ENCODE measurements at places on chromosomes 7 and 10.

DNA sequence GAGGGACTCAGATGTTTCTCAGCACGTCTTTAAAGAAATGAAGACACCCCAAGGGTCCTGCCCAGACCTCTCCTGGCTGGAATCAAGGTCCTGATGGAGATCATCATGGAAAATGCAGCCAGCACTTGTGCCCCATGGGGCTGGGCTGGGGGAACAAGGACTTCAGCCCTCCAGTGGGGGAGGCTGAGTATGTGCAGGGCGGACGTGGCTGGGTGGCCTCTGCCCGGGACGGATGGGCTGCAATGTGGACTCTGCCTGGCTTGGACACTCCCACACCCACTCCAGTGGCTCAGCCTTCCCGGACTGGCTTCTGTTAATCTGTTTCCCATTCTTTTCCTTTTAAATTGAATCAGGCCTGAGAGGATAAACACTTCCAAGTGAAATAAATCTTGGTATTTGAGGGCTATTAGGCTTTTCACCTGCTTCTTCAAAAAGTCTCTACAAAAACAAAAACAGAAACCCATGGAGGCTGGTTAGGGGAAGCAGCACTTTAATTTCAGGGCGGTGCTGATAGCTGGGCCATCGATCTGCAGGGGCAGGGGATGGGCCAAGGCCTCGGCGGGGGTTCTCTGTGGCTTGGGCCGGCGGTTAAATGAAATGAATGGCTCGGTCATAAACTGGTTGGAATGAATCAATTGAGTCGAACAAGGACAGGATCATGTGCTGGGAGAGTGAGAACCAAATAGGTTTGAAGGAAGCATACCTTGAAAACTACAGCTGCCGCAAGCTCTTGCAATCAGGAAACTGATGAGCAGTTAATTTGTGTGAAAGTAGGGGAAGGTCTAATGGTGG, 51.4 kb downstream of the ADARB2 start:
- DNase-seq = no peak

DNA sequence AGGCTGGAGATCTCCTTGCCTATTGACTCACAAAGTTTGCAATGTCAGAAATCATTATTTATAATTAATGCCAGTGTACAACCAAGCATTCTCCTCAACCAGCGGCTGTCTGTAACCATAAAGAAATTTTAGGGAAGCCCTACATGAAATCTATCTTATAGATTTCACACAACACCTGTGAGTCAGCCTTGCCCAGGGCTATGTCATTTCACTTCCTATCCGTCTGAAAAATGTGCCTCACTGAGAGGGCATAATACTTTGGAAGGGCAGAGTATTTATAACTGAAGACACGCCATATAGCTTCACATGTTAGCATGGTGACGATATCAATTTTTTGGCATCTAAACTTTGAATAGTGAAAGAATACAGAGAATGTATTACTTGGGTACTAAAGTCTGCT, 296.6 kb upstream of the ETV1 start:
- DNase-seq = no peak

GRCh38 chr7:7653593-7654187, 13.1 kb downstream of the UMAD1 start:
- peak; percentile 15 for DNase-seq

DNA sequence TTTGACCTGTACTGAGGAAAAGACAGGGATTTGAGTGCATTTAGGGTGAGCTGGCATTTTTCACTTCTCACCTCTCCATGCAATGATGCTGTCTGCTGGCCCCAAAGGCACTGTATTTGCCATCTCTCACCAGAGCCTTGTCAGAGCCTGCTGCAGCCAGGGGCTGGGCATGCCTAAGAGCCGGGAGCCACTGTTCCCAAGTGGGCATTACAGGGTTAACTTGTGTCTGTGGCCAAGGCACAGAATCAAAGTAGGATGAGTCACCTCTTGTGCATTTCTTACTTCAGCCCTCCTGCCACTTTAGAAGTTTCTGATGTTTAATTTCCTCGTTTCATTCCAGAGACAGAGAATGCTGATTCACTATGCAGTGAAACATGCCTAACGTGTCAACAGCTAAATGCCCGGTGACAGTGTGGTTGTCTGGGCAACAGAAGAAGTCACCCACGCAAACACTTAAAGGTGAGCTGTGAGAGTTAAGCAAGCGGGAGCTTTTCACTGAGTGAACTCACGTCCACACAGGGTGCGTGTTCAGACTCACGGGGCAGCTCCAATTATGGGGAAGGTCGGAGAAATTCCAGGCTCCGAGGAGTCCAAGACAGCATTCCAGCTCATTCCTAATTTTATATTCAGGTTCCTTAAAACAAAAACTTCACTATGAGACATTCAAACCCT, 57.1 kb upstream of the IGFBP3 start:
- DNase-seq = peak; percentile 88

DNA sequence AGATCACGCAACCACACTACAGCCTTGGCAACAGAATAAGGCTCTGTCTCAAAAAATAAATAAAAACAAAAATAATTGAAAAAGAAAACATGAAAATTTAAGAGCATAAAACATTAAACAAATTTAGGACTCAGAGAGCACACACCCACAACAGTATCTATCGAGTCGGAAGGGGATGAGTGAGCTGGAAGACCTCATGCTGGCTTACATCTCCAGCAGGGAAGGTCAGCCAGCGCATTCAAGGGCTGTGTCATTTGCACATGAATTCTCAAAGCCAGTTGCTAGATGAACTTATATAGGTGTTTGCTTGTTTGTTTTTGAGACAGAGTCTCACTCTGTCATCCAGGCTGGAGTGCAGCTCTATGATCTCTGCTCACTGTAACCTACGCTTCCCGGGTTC, 50.3 kb downstream of the SRRM3 start:
- DNase-seq = no peak

GRCh38 chr10:129949891-129950291, 14.2 kb downstream of the EBF3 start:
- no peak for DNase-seq

DNA sequence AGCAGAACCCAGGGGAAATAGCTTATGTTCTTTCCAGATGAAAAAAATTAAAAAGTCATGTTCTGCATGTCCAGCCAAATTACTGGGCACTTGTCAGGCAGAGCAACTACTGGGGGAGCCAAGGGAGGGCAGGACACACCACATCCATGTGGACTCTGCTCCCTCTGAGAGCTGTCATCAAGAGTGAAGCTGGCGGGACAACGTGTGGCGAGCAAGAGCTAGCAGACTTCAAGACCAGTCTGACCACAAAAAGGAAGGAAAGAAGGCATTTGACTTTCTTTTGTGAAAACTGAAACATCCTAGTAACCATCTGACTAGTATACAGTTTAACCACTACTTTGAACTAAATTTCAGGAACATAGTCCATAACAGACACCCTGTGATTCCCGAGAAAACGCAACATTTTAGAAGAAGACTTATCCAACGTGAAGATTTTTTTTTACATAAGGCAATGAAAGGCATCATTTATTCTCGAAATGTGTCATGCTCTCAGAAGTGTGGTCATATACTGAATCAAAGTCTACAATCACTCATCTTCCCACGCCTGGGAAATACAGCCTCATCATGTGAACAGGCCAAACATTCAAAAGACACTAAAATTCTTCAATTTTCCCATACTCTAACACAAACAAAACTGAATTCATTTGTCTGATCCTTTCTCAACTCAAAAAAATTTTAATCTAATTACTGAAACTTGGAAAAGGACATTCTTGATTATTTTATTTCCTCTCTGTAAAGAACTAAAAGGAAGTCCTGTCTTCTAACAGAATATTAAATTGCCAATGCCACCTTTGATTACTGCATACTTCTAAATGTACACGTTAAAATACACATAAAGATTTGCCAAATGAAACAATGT, 15.5 kb downstream of the CYTH3 start:
- DNase-seq = peak; percentile 74

DNA sequence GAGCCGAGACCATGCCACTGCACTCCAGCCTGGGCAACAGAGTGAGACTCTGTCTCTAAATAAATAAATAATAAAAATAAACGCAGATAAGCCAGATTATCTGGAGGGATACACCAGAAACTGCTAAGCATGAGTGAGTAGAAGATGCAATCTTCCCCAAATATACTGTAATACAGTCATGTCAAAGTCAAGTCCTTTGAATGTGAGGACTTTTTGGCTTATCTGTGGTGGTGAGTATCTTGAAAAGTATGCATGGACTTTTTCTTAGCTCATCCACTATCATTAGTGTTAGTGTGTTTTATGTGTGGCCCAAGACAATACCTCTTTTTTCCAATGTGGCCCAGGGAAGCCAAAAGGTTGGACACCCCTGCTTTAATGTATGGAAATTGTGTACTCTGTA, 44.7 kb upstream of the PITRM1 start:
- peak; percentile 72 for DNase-seq

GRCh38 chr7:919114-919442, 35.4 kb downstream of the ADAP1 start:
- no peak for DNase-seq

- DNase-seq = no peak
These were observed 6.5 kb upstream of the TET1 start for GRCh38 chr10:68553599-68553998.

DNA sequence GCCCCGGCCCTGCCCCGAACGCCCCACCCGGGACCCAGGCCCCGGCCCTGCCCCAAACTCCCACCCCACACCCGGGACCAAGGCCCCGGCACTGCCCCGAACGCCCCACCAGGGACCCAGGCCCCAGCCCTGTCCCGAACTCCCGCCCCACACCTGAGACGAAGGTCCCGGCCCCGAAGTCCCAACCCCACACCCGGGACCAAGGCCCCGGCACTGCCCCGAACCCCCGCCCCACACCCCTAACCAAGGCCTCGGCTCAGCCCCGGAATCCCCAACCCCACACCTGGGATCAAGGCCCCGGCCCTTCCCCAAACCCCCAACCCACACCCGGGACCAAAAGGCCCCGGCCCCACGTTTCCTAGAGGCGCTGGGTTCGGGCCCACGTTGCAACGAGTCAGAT, 1.1 kb upstream of the LARP4B start:
- no peak for DNase-seq

GRCh38 chr7:131657881-131658280, 101.5 kb upstream of the PODXL start:
- DNase-seq = no peak

DNA sequence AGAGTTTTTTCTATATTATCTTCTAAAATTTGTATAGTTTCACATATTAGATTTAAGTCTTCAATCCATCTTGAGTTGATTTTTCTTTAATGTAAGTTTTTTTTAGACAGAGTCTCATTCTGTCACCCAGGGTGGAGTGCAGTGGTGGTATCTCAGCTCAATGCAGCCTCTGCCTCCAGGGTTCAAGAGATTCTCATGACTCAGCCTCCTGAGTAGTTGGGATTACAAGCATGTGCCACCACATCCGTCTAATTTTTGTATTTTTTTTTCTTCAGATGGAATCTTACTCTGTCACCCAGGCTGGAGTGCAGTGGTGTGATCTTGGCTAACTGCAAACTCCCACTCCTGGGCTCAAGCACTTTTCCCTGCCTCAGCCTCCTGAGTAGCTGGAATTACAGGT, 143.4 kb upstream of the ZNF92 start:
- no peak for DNase-seq

DNA sequence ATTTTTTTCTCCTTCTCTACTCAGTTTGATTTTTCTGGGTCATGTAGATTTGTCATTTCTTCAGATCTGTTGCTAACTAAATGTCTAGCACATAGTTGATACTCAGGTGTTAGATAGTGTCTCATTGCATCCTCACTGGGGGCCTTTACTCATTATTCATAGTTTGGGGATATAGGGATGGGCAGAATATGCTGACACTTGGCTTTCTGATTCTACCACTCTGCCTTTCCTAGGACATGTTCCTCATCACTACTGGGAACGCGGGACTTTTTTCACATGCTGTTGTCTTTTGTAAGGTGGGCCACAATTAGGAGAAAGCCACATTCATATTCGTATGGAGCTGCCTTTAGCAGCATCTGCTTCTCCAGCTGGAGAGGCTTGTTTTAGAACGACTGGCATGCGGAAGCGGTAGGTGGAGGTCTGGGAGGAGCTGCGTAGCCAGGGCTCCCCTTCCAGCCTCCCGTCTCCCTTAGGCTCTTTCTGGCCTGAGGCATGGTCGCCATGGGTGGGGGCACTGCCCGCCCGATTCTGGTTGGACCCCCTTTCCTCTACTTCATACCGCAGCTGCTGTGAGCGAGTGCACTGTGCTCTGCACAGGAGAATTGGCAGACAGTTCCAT, 78.8 kb downstream of the SND1 start:
- DNase-seq = no peak

DNA sequence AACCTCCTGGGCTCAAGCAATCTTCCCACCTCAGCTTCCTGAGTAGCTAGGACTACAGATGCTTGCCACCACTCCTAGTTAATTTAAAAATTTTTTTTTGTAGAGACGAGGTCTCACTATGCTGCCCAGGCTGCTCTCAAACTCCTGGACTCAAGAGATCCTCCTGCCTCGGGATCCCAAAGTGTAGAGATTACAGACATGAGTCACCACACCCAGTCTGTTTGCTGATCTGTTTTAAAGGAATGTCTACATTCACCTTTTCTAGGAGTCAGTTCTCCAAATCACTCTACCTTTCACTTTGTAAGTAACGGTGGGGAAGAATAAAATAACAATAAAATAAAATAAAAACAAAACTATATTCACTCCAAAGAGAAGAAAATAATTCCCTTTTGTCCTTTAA, 86.6 kb upstream of the AGBL3 start:
- peak; percentile 71 for DNase-seq

- DNase-seq = no peak
These were observed 106.3 kb downstream of the ST8SIA6 start for GRCh38 chr10:17348011-17348500.

DNA sequence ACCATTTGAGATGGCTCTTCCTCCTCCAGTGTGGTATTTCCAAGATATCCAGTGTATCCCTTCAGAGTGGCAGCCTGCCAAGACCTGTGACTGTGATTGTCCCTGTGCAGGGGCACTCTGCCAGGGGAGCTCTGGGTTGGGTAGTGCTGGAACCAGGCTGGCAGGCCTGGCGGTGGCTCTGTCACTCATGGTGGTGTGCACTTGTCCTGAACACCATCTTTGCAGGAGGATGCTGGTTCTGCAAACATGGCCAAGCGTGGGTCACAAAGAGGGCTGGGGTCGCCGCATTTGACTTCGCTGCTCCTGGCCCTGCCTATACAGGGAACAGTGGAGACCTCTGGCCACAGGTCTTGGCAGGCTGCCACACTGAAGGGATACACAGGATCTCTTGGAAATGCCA, 205.2 kb downstream of the PRPF18 start:
- no peak for DNase-seq

GRCh38 chr7:47550788-47551470, 31.0 kb downstream of the TNS3 start:
- DNase-seq = no peak

GRCh38 chr10:25068152-25069058, 52.0 kb downstream of the THNSL1 start:
- DNase-seq = no peak

GRCh38 chr7:103937680-103938079, 51.8 kb downstream of the RELN start:
- DNase-seq = no peak

- peak; percentile 47 for DNase-seq
These were observed 137.4 kb downstream of the MDFIC start for GRCh38 chr7:115059321-115059720.

Data from fibroblast of villous mesenchyme (primary cell).